ENCODE measurements at places on chromosomes 12 and 14.
A peak's percentile ranks its signal among the peaks of the same experiment; 100 is the strongest.

- DNase-seq = no peak
These were observed 41.3 kb downstream of the CCNK start for GRCh38 chr14:99522457-99522891.

- DNase-seq = no peak
These were observed 454.9 kb downstream of the ATP23 start for GRCh38 chr12:58396239-58396638.

GRCh38 chr14:50062438-50063085, 53.8 kb downstream of the VCPKMT start:
- peak; percentile 62 for DNase-seq

DNA sequence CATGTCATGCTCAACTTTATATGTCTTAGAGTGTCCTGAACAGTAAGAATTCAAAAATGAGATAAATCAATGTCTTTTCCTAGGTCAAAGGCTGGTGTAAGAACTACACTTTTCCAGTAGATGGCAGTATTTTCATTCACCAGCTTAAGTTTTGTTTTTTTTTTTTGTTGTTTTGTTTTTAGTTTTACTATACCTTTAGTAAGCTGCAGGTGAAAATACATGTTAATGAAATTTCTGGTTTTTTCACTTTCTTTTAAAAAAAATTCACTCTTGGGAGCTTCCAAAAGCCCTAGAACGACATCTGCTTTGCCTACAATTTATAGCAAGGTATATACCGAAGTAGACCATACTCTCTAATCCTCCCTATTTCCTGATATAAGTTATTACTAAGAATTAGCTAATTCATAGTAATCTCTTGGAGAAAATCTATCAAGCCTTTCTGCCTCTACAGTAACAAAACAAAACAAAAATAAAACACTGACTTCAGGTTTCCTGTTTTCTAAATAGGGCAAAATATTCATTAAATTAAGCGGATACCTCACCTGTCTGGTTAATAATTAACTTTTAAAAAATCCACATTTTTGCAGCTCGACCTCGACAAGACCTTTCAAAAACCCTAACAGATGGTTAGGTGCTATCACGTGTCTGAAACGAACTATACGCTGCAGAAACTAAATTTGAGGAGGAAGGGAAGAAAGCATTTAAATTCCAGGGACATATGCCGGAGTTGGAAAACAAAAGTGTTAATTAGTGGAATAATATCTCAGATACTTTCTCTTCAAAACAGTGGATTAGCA, 2.7 kb upstream of the SAMD4A start:
- no peak for DNase-seq

DNA sequence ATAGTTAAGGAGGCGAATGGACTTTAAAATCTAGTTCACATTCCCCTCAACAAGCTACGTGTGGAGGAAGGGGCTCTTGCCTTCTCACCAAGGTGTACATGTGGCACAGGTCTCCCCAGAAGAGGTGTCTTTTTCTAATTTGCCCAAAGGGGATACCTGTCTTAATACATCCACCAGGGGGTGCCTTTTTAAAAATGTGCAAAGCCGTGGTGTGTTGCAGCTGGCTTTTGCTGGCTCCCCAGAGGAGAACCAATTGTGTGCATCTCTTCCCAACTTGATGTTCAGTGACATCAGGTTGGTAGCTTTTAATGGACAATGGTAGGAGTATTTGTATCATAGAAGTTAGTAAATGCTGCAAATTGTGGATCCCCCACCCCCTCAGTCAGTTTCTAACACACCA, 33.8 kb downstream of the CREBL2 start:
- no peak for DNase-seq

DNA sequence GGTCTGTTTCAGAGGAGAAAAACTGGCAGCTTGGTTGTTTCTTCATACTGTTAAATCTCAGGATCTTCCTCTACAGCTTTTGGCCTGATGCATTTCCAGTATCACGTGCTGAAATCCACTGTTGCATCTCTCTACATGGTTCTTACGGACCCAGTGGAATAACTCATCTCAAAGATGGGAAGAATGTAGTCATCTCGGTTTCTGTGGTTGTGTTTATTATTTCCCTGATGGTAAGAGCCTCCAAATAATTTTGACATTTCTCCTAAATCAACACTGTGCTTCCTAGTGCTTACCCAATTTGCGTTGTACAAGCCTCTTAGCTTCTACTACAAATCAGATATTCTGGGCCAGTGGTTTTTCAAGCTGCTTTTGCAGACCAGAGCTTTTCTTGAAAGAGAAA, 812.8 kb downstream of the C12orf50 start:
- DNase-seq = no peak

GRCh38 chr12:51020448-51021182, 5.6 kb downstream of the SLC11A2 start:
- no peak for DNase-seq

DNA sequence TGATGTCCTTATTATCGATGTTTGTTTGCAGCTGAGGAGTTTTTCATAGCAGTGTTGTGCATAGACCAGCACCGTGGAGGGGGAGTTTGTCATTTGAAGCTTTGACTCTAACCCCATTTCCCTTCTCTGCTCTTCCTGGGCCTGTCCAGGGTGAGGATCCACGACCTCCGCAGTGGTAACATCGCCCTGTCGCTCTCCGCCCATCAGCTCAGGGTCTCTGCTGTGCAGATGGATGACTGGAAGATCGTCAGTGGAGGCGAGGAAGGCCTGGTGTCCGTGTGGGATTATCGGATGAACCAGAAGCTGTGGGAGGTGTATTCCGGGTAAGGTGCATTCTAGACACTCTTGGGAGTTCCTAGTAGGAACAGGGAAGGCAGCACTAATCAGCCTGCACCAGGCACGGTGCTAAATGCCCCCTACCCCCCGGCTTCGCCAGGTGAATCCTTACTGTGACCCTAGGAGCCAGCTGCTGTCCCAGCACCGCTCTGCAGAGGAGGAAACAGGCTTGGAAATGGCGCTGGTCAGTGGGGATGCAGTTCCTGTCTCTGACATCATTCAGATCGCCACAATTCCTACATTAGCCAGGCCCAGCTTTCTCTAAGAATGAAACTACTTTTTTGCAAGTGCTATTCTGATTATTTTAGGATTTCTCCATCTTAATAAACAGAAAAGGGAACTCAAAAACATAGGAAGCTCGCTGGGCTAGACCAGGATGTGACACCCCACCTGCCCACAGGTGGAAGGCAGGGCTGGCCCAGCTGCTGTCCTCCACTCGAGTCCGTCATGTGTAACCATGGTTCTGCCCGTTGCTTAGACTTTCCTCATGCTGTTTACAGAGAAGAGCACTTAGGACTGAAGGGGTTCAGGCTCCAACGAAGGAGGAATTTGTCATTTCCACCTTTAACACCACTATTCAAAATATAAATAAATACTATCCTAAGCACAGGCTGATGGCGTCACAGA, 74.9 kb downstream of the TESC start:
- DNase-seq = no peak

GRCh38 chr14:95915330-95915729, 38.7 kb downstream of the TUNAR start:
- no peak for DNase-seq

GRCh38 chr12:18071336-18071735, 18.7 kb downstream of the RERGL start:
- no peak for DNase-seq

DNA sequence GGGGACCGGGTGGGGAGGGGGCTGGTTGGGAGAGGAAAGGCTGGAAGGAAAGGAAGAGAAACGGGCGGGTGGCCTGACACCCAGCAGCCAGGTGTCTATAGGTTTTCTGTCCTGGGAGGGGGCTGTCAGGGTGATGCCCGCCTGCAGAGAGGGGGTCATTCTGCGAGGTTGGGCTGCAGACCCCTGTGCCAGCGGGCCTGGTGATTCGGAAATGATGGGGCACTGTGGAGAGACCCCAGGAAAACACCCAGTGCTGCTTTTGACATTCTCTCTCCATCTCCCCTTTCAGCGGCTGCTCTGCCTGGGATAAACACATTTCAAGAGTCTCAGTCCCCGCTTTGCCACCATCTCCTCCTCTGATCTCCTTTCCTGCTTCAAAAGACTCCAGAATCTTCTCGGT, 168.5 kb upstream of the RTL1 start:
- no peak for DNase-seq

- DNase-seq = peak; percentile 81
These were observed 1.3 kb upstream of the TEDC1 start for GRCh38 chr14:105489542-105490266.

GRCh38 chr14:99720941-99721791, 37.1 kb downstream of the CYP46A1 start:
- no peak for DNase-seq

GRCh38 chr12:92550661-92551060, 152.1 kb upstream of the PLEKHG7 start:
- DNase-seq = no peak

DNA sequence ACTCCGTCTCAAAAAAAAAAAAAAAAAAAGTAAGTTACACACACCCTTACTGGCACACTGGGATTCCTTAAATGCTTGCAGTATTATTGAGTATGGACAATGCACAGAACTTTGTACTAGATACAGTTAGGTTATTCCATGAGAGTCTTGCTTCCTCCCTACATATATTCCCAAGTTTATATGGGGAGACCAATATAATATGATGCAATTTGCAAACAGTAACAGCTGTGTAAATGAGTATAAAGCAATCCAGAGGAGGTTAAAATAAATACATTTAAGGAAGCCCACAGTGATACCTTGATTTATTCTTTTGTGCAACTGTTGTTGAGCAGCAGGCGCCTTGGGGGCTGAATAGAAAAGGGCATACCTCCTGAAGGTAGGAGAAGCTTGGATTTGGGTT, 26.6 kb downstream of the RASSF3 start:
- DNase-seq = no peak

DNA sequence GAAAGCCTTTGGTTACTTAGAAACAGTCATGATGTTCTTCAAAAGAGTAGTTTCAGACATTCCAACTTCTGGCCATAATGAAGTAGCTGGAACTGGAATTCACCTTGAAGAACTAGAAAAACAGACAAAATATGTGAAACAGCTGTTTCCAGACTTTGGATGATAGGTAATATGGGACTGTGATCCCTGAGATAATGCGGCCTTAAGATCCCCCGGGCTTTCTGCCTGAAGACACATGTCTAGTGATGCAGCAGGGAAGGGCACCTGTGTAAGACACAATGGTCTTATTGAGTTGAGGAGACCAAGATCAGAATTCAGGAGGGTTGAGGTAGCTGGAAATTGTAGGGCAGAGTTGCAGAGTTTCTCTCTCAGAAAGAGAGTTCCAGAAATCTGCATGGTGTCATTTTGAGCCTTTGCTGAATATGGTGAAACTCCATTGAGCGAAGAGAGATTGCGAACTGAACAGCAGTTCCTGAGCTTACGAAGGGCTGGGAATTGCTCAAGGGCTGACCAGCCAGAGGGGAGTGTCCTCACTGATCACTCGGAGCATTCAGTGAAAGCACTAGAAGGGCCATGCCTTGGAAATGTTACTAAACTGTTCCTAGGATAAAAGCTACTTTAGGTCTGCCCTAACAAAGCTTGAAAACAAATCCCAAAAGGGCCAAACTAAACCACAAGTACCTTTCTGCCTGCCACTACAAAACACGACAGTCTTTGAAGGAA, 41.7 kb upstream of the FRS2 start:
- DNase-seq = no peak

GRCh38 chr14:52018252-52018651, 28.9 kb downstream of the RTRAF start:
- no peak for DNase-seq

- DNase-seq = no peak
These were observed 103.0 kb downstream of the VCPKMT start for GRCh38 chr14:50013198-50013918.

- DNase-seq = no peak
These were observed 2.1 kb upstream of the YY1 start for GRCh38 chr14:100236881-100237280.

DNA sequence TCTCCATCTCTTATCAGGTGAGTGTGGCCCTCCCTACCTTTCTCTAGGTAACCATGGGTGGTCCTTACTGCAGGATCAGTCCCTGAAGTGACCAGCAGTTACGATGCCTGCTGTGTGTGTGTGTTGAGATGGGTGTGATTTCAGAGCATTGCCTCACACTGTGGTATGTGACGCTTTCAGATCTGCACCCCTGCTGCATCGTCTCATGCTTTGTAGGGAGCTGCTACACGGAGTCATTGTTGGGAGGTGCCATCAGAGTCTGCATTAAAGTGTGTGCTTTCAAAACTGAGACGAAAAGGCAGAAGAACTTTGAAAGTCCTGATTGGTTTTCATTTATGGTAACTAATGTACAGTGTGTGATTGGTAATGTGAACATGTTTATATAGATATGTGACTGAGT, 150.5 kb downstream of the PELI2 start:
- no peak for DNase-seq

GRCh38 chr14:30826070-30826469, 48.3 kb upstream of the COCH start:
- DNase-seq = no peak

GRCh38 chr12:122023339-122024131, 1.9 kb downstream of the BCL7A start:
- no peak for DNase-seq

DNA sequence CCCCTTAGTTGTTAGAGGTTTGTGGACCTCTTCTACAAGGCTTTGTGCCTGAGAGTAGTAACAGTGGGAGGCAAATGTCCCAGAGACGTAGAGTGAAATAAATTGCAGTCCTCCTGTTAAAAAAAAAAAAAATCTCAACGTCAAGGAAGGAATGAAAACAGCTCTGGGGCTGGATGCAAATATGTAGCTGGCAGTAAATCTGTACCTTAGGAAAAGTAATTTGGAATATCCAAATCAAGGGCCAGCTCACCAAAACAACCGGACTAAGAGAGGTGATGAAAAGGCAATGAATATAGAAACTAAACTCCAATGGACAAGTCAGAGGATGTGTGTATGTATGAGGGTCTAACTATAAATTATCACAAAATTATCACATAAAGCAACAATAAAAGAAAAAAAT, 27.0 kb downstream of the SINHCAF start:
- DNase-seq = no peak

DNA sequence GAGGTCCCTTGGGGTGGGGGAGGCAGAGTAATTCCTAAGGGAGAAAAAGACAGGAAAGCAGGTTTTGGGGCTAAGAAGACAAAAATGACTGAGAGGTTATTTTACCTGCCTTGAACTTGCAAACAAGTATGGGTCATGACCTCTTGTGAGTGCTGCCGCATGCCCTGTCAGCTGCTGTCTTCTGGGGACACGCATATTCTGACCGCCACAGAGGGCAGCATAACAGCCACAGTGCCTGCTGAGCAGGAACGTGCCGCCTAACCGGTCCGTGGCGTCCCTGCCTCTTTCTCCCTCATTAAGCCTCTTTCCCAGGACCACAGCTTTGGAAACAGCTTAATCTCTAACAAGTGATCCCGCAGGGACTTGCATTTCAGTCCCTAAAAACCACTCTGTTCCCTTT, 51.3 kb upstream of the KCNA1 start:
- DNase-seq = no peak

Data from stimulated activated CD8-positive, alpha-beta memory T cell treated with anti-CD3 and anti-CD28 coated beads, Interleukin-15, amount 100 ng/mL, for 48 hours (primary cell).